ENCODE measurements at places on chromosomes 11 and 22.

DNA sequence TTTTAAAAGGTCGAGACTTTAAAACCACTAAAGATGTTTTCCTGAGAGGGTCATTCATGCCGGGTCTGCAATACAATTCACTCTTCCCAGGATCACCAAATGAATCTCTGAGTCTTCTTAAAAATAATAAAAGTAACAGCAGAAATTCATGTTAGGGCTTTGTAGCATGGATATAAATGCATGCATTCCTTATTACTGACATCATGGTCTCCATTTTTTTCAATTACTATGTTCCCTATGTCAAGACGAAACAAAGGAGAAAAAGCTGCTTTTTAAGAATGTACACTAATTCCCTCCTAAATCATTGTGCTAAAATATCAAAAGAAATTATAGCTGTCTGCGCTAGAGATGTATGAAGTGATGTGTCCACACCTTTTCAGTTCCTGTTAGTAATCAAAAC lies 789.9 kb upstream of the LRRC4C start:
- DNase-seq = no peak

GRCh38 chr11:45884596-45885185 lies 760 bp upstream of the MAPK8IP1 start:
- no peak for DNase-seq

DNA sequence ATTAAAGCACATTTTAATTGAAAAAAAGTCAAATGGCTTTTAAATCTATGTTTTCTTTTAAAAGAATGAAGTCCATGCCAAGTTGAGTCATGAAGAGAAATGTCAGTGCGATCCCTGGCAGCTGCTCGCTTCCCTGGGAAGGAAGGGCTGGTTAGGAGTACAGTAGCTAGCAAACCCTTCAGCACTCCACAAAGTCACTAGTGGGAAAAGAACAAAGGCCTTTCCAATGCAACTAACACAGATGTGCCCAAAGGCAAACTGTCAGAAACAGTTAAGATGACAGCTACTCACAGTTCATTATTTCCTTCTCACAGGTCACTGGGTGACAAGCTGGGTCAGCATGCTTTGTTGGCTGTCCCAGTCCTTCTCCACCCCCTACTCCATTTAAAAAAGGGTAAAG lies 308.7 kb downstream of the DCDC1 start:
- no peak for DNase-seq

- no peak for DNase-seq
Measured at GRCh38 chr11:73396251-73396930, 20.2 kb downstream of the RELT start.

All from muscle of arm (tissue), 14 donors.